ENCODE measurements at places on chromosomes 16 and 17.

- DNase-seq: no peak
These were observed 17.1 kb downstream of the CACNA1H start for GRCh38 chr16:1170076-1170418.

DNA sequence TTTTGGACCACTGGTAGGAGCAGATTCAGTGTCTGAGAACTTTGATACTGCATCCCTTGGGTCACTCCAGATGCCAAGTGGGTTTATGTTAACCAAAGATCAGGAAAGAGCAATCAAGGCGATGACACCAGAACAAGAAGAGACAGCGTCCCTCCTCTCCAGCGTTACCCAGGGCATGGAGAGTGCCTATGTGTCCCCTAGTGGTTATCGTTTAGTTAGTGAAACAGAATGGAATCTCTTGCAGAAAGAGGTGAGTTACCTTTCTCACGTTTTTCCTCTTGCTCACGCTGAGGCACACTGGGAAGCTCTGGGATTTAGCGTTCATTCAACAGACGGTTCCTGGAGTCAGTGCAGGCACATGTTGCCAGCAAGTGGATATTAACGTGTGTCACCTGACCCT is 58.0 kb downstream of the NUP88 start:
- no peak for DNase-seq

DNA sequence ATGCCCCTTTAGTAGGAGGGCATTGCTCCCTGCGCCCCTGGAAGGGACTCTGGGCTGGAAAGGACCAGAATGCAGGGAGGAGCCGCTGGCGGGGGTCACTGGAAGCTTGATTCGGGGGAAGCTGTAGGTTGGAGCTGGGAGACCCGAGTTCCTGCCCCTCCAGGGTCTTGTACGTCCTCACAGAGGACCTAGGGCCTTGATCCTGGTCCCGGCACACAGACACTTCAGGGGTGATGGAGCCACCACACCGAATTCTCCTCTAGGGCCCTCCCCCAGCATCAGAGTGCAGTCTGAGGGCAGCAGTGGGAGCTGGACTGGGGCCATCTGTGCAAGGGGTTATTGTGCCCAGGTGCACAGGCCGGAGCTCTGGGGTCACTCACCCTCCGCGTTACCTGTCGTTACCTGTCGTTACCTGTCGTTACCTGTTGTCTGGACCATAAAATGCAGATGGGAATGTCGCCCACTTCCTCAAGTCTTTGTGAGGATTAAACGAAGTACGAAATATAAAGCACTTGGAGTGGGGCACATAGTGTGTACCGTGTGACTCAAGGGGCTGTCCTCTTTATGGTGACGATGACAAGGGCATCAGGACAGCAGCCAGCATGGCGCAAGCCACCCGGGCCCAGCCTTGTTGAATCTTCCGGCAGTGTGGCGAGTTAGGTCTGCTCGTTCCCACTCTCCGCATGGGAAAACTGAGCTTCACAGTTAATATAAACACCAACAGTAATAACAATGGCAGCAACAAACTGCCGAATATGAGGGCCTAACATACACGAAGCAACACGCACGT is 48.6 kb downstream of the CMIP start:
- no peak for DNase-seq

DNA sequence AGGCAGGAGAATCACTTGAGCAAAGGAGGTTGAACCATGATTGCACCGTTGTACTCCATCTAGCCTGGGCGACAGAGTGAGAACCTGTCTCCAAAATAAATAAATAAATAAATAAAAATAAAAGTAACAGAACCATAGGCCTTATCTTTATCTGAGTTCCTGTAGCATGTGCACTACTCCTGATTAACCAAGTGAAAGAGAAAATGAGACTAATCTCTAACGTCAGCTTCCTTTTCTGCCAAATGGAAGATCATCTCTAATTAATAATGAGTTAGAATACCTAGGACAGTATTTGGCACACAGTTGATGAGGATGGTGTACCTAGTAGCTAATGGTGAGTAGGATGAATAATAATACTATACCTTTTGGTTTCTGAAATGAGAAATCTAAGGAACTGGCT is 520.4 kb downstream of the WWOX start:
- DNase-seq: no peak

DNA sequence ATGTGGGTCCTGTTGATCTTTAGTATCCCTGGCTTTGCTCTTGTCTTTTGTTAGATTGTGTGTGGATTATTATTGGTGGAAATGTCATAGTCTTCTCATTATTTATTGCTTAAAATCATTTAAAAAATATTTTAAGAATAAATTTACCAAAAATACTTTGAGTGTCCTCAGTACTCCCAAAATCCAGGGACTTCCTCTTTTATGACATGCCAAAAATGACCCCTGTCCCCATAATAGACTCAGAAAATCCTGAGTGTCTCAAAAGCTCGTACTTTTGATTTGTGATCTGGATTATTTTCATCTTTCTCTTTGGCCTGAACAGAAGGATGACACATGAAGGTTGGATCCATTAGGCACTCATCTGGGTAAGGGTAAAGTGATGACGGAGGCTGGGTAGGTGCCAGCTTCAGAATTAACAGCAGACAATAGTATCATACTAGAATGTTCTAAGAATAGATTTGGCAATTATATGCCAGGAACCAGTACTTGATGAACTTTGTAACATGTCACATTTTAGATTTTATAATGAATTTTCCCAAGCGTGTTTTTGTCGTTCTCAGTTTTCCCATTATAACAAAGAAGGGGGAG is 602.2 kb upstream of the CDH8 start:
- DNase-seq: no peak

DNA sequence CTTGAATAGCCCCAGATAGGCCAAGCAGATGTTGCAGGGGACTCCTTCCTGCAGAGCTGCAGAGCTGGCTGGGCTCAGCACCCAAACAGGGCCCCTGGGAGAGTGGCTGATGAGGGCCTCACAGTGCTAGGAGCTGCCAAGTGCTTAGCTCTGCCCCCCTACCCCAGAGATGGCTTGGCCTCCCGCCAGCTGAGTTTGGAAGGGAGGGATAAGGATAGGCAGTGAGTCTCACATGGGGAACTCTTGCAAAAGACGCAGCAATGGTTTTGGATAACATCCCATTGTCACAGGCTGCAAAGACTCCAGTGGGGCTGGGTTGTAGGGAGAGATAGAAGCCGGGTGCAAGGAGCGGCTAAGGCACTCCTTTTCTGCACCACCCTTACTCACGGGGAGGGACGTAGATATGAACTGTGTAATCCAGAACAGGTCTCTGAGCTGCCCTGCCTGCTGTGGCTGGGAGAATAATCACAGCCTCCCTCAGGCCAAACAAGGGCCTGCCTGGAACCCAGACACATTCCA is 52.9 kb upstream of the MAF start:
- no peak for DNase-seq

DNA sequence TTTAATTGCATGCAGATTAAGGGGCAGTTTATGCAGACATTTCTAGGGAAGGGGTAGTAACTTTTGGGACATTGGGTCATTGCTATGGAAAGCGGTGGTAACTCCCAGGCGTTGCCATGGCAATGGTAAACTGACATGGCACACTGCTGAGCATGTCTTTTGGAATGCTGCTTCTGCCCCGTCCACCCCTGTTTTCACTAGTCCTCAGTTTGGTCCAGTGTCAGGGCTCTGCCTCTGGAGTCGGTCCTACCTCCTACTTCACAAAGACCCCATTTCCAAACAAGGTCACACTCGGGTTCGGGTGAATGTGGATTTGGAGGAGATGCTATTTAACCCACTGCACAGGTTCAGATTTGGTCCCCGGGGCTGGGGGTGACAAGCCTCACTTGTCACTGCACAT is 2.9 kb downstream of the IL34 start:
- peak; percentile 24 for DNase-seq

- DNase-seq: no peak
These were observed 252.4 kb upstream of the CACNG5 start for GRCh38 chr17:66582373-66583111.

GRCh38 chr17:72901083-72901482 is 191.4 kb downstream of the SLC39A11 start:
- DNase-seq: no peak

GRCh38 chr17:64420143-64420670 is 28.7 kb upstream of the MILR1 start:
- peak; percentile 76 for DNase-seq

- DNase-seq: no peak
These were observed 434.6 kb upstream of the MAF start for GRCh38 chr16:80034948-80035663.

- peak; percentile 75 for DNase-seq
These were observed at the start of gene CHAD for GRCh38 chr17:50468304-50469207. Gene CHAD, minus strand, starts transcription at chr17:50468880. Its CDS starts 67 bp downstream, at chr17:50468813.

GRCh38 chr16:77786186-77786847 is 2.0 kb upstream of the VAT1L start:
- no peak for DNase-seq

DNA sequence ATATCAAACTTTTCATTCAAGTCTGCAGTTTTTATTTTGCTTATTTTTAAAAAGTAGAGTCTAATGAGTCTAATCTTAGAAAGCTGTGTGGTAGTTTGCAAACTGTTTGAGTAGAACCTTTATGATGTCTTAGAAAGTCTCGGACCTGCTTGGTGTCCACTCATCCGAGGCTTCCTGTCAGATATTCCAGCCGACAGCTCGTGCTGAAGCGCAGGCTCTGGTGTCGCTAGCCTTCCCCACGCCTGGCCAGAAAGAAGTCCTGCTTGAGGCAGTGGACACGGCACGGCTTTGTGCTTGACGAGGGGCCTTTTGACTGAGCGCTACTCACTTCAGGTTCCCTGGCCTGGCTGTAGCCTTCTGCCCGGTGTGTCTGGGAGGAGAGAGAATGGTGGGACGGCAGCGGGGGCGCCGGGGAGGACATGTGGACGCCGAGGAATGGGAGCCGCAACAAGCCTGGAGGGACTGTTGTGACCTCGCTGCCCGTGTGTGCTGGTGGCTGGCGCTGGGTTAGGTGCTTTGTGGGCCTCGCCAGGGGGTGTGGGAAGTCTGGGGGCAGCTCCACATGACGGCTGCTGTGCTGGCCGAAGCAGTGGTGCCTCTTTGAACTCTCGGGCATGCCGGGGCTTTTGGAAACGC is 33.5 kb downstream of the BANP start:
- no peak for DNase-seq

DNA sequence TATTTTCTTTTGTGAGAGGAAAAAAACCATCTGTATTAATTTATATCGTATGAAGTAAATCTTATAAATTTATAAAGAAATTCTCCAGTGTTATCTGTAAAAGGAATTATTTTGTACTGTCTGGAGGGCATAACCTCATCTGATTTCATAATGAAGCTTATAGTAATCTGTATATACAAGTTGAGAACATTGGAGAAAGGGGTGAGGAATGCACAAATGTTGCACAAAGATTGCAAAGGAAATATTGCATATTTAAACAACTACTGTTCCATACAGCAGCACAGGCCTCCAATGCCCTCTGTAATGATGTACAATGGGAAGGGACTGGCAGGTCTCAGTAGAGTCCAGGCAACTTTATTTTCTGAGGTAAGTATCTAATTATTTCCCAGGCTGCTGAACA is 50.8 kb upstream of the KCNJ16 start:
- DNase-seq: no peak

DNA sequence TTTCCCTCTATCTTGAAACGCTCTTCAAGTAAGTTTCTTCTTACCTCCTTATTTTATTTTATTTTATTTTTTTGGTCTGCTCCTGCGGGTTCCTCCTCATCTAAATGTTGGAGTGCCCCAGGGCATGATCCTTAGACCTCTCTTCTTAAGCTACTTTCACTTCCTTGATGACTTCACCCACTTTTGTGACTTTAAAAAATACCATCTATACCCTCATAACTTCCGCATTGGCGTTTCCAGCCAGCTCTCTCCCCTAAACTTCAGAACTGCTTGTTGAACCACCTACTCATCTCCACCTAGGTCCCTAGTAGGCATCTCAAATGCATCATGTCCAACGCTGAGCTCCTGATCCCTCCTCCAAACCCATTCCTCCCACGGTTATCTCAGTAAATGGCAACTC is 51.4 kb upstream of the NFAT5 start:
- DNase-seq: no peak

- DNase-seq: no peak
These were observed 248.6 kb downstream of the FTO start for GRCh38 chr16:53952215-53953208.

DNA sequence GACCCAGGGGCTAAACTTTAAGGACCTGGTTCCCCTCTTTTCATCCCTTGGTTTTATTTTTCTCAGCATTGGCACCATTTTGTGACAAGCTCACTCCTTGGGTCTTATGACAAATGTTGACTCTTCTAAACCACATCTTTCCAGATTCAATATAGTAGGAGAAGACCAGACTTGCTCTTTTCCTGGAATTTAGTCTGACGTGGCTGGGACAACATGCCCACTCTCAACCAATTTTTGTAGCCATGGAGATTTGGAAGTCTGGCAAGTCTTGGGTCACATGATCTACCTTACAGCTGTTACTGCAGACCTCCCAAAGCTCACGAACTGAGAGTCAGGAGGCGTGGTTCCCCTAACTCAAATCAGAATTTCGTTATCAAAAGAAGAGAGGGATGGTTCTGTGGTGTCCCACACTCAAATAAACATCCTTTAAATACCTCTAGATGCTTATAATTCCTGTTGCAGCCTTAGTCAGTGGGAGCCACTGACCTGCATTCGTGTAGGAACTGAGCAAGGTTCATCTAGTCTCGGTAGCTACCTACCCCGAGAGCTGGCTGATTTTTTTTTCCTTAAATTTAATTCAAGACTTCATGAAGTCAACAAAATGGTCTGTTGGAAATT is 683.5 kb downstream of the MAF start:
- no peak for DNase-seq

DNA sequence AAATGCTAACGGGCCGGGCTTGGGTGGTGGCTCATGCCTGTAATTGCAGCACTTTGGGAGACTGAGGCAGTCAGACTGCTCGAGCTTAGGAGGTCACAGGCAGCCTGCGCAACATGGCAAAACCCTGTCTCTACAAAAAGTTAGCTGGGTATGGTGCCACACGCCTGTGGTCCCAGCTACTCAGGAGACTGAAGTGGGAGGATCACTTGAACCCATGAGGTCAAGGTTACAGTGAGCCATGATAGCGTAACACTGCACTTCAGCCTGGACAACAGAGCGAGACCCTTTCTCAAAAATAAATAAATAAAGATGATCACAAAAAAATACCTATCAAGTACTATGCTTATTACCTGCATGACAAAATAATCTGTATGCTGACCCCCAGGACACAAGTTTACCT is 46.3 kb upstream of the INTS2 start:
- no peak for DNase-seq

- no peak for DNase-seq
These were observed 324.0 kb downstream of the HS3ST4 start for GRCh38 chr16:26015776-26016175.

- DNase-seq: no peak
These were observed 33.7 kb downstream of the HOXB1 start for GRCh38 chr17:48497103-48497502.

DNA sequence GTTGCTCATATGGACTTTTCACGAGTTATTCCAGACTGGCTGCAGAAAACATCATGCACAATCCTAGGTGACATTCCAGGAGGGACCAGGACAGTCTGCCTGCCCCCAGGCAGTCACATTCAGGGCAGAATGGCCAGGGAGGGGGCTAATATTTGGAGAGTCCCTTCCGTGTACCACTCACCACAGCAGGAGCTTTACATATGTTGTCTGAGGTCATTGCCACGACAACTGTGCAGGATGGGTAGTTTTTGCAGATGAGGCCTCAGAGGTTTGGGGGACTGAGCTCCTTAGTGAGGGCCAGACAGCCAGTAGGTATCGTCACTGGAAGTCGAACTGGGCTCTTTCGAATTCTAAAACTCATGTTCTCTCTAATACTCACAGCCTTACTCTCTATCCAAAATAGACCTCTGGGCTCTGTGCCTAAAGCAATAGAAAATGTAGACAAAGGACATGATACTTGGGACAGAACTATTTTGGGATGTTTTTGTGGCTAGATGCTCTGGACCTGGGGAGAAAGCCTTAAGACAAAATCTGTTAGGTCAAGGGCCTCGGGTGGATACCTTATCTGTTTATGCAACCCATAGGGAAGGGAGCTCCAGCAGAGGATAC is 338.5 kb downstream of the MAF start:
- DNase-seq: no peak
